Chondrocyte (in vitro differentiated cells): ENCODE measurements at places on chromosomes 1 and 21. TPM values are rescaled to one million over a fixed set of nuclear protein-coding genes. Genes with fewer than 3 reads are reported as not detected.

GRCh38 chr1:198132060-198132781, 24.6 kb upstream of the NEK7 start:
- no peak for DNase-seq

DNA sequence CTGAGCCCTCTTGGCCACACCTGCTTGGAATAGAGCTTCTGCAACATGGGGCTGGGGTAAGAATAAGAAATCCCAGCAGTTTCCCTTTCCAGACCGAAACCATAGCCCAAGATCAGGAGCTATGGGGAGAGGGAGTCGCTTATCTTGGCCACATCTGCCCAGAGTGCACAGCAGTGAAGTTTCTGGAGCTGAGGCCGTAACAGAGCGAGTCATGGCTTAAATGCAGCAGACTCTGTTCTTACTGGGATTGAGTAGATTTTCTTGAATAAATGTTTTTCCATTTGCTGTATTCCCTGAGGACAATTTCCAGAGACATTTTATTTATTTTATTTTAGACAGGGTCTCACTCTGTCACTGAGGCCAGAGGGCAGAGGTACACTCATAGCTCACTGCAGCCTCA, 33.5 kb downstream of the CFAP57 start:
- no peak for DNase-seq

DNA sequence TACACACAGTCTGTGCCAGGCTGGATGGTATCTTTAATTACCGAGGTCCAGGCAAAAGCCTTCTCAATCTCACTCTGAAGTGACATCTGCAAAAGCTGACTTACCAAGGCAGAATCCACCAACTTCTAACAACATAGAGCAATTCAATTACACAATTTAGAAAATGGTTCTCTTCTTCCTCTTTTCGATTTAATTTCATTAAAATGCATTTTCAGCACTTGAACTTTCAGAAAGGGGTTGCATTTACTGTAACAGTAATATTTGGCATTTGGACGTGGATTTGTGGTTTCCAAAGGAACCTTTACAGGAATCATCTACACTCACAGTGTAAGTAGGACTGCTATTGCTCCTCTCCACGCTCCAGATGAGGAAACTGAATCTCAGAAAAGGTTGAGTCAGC, 53.3 kb downstream of the ERO1B start:
- no peak for DNase-seq

- DNase-seq = no peak
These were observed 2.2 kb upstream of the KANK4 start for GRCh38 chr1:62321446-62321845.

GRCh38 chr21:43989401-43989800, 22.7 kb upstream of the TRAPPC10 start:
- peak; percentile 80 for DNase-seq

- DNase-seq = no peak
These were observed 6.8 kb downstream of the NHLH1 start for GRCh38 chr1:160373696-160374095.

DNA sequence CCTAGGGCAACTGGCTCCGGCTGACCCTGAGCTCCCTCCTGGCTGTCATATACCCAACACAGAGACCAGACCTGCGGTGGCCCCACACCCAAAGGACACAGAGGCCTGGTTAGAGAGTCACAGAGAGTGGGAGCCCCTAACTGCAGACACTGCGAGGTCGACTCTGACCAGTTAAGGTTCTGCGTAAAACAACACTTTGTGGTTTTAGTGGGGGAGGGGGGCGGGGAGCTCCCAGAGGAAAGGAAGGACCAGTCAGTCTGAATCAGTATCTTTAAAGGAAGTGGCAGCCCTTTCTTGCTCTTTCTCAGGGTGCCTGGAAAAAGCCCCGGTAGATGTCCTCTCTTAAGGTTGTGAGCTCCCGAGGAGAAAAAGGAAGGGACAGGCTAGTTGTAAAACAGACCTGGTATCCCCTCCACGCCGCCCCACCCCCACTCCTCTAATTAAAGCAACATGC, 2.4 kb downstream of the SSBP3 start:
- no peak for DNase-seq

DNA sequence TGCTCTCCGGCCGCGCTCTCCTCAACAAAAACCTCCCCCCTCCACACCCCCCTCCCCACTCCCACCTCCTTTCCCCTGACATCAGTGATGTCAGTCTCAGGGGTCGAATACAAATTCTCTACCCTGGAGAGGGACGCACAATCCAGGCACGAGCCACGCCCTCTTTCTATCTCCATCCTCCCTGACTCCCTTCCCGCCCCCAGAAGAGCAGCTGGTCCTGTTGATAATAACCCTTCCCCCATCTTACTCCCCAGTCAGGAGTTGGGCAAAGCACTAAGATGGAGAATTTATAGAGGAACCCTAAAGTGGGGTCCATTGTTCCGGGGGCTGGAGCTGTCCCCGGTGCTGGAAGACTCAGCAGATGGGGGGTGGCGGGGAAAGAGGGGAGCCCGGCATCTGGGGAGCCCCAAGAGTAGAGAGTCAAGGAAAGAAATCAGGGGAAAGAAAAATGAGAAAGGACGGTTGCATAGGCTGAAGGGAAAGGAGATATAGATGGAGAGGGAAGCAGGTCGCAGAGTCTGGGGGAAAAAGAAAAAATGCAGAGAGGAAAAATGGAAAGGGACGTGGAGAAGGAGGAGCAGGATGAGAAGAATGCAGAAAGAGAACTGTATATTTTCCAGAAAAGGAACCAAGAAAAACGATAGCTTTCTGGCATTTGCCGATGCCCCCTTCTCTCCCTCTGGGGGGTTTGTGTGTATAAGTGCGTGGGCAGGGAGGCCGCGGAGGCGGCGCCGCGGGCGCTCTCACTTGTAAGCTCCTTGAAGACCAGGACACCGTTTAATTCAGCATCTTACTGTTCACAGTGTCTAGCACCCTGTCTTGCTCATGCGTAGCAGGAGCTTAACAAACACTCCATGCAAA, at the start of gene CELF3:
TSS of gene CELF3 (minus strand) at position 33 of the 861 bp plus-strand sequence. CDS start 783 bp downstream, outside the sequence.
- no peak for DNase-seq

- DNase-seq = no peak
These were observed 23.1 kb upstream of the HFM1 start for GRCh38 chr1:91427741-91428140.

DNA sequence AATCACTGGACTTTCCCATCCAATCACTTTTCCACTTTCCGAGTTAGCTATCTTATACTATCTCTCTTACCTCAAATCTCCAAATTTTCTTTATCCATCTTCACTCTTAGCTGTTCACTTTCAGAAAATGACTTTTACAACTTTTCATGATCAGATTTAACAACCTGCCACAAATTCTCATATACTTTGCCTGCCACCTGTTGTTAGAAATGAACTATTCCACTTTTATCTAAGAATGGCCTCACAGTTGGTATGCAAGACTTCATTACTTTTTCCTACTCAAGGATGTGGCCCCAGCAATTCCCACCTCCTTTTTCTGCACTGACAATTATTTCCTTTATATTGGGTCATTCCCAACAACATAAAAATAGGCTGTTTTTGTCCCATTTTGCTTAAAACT, 93.6 kb upstream of the DEPDC1 start:
- DNase-seq = no peak

DNA sequence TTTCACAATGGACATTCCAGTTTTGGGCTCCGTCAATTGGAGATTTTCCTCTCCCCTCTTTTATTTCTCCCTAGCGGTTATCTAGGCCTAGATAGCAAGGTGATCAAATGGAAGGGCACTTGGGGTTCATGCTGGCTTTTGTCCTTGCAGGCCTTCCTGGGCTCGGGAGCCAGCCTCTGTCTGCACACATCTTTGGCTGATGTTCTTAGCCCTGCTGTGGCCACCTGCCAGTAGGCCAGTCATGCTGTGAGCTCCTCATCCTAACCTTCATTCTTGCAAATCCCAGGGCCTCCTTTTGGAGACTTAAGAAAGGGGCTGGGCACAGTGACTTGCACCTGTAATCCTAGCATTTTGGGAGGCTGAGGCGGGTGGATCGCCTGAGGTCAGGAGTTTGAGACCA, 13.5 kb downstream of the TIE1 start:
- peak; percentile 33 for DNase-seq

The TADA1 gene
- 8.9 to 11.1 TPM (median 9.3 TPM) in 3 replicates for total RNA-seq

The S100A6 gene
- 1.4 to 12.1 TPM (median 10.9 TPM) in 3 replicates for total RNA-seq

The MEGF6 gene
- total RNA-seq = 185 to 332 TPM (median 328 TPM) in 3 replicates

The PPFIA4 gene
- 6.0 to 16.3 TPM (median 14.7 TPM) in 3 replicates for total RNA-seq
